Right hindlimb (tissue), 1 donor: ENCODE measurements at places on chromosomes 12 and 14.

- no peak for DNase-seq
These were observed 36.7 kb upstream of the CSRP2 start for GRCh38 chr12:76915361-76916169.

GRCh38 chr12:56988207-56988739 is 18.1 kb downstream of the ZBTB39 start:
- DNase-seq, result peak; percentile 15

DNA sequence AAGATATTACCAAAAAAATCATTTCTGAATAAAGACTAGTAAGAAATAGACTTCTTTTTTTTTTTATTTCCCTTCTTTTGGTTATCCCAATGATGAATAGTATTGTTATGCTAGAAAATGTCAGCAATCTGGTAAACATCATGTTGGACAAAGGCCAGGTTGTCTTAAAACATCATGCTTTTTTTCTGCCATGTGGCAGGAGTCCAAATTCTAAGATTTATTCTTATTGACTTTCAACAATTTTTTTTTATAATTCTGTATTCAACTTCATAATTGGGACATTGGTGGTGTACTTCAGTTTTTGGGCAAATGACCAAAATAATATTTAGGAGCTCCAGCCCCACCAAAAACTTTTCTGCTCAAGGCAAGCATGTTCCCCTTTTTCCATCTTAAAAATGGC is 10.5 kb downstream of the DCN start:
- no peak for DNase-seq

DNA sequence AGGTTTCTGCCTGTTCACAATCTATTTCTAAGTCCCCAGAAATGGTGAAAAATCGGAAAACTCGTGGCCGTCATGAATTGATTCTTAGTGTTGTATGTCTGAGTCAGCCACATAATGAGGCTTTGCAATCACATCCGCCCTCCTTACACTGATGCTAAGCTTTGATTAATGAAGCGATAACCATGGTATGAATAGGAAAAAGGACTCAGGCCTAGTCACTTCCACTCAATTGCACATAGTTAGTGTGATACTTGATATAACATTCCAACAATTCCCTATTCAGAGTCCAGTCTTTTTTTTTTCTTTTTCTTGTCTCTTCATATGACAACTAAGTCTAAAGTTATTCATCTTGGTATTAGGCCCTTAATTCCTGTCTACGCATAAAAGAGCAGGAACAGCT is 1231.0 kb downstream of the VRK1 start:
- no peak for DNase-seq

DNA sequence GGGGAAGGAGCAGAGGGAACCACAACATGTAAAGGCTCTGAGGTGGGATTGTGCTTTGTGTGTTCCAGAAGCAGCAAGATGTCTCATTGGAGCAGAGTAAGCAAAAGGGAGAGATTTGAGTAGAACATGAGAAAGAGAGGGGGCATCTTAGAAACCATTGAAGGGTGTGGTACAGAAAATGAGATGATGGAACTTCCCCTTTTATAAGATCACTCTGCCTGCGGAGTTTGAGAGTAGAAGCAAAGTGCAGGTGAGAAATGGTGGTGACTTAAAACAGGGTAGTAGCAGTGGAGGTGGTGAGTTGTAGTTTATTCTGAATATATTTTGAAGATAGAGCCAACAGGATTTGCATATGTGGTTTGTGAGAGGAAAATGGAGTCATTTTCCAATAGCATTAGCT is 56.0 kb downstream of the FBXO34 start:
- DNase-seq, result no peak

GRCh38 chr12:11767798-11768197 is 118.3 kb downstream of the ETV6 start:
- no peak for DNase-seq

DNA sequence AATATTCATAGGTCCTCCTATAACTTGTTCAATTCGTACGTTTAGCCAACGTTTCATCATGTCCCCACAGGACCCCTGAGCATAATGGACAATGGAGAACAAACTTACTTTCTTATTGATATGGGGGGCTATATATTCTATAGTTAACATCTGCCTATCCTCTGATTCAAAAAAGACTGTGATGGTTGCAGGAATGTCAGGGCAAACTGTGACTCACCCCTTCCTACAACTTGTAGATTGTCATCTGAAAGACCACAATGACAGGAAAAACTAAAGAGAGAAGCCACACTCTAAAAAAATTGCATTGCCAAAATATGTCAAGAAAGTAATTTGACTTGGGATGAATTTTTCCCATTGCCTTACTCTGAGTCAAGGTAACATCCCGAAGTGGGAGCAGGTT is 50.8 kb downstream of the CATSPERB start:
- DNase-seq, result no peak

DNA sequence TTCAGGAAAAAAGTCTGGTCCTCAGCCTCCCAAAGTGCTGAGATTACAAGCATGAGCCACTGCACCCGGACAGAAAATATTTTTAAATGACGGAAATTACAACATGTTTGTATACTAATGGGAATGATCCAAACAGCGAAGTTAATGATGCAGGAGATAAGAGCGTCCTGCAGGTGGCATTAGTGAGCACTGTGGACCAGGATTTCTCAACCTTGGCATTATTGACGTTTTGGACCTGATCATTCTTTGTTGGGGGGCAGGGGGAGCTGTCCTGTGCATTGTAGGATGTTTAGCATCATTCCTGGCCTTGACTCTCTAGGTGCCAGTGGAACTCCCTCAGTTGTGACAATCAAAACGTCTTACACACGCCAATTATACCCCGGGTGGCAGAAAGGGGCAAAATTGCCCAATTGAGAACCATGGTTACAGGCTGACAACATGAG is 34.1 kb downstream of the SCFD1 start:
- DNase-seq, result peak; percentile 26

GRCh38 chr12:87768501-87769287 is 260.5 kb downstream of the C12orf50 start:
- DNase-seq, result no peak

DNA sequence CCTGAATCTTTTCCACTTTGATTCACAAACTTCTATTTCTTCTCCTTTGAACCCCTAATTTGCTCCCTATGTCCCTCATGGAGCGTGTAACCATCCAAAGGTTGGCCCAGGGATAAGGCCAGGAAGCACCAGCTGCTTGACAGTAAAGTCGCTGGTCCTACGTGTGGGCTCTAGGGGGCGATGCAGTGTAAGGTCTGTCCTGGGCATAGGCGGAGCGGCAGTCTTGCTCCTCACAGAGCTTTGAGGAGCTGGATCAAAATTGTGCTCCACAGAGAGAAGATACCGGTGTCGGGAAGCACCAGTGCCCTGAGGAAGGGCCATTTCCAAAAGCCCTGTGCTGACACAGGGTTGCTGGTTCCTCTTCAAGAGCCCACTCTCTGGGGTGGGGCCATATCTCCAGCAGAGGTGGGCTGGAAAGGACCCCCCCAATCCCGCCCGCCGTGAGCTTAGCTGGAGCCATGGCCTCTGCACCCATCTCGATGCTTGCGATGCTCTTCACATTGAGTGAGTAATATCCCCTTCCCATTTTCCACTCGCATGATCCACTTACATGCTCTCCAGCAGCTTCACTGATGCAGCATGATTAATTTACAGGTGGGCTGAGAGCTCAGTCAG is 49.9 kb upstream of the OR4E1 start:
- no peak for DNase-seq

DNA sequence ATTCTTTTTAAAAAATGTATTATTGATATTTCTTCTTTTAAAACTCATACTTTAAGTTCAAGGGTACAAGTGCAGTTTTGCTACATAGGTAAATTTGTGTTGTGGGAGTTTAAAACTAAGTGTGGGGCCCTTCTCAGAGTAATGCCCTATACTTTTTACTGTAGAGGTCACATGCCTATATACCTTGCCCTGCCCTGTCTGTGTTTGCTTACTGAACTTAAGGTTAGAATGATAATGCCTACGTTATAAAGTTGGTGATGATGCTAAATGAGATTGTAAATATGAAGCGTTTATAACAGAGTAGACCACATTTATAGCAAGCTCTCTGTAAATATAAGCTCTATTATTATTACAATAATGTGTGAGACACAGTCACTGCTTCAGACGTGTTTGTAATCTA is 261.9 kb downstream of the RASSF9 start:
- DNase-seq, result no peak

DNA sequence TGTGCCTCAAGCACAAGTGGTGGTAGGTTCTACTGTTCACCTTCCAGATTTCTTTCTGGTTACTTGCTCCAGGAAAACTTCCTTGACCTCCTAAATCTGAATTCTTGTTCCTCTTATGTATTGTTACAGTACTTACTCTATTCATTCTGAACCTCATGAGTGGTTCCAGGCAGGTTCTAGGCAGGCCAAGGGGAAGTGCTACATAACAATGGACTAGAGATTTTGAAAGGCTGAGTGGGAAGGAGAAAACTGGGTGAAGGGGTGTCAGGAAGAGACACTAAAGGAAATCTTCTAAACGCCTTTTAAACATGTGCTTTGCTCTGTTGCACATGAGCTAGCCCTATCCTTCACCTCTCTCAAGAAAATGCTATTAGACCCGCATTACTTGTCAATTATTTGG is 1.6 kb downstream of the YARS2 start:
- no peak for DNase-seq

GRCh38 chr14:70921669-70922068 is 14.4 kb downstream of the PCNX1 start:
- DNase-seq, result no peak

DNA sequence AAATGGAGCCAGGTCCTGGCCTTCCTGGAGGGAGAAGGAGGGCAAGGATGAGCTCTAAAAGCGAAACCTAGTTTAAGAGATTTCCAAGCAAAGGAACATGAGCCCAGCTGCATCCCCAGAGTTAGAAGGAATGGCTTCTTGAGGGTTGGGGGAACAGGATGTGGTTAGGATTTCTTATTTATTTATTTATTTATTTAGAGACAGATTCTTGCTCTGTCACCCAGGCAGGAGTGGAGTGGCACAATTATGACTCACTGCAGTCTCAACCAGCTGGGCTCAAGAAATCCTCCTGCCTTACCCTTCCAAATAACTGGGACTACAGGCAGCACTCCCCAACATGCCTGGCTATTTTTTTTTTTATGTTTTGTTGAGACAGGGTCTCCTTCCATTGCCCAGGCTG is 25.3 kb upstream of the TMEM106C start:
- DNase-seq, result no peak

- DNase-seq, result no peak
These were observed 173.1 kb downstream of the ASCL1 start for GRCh38 chr12:103130564-103130963.

DNA sequence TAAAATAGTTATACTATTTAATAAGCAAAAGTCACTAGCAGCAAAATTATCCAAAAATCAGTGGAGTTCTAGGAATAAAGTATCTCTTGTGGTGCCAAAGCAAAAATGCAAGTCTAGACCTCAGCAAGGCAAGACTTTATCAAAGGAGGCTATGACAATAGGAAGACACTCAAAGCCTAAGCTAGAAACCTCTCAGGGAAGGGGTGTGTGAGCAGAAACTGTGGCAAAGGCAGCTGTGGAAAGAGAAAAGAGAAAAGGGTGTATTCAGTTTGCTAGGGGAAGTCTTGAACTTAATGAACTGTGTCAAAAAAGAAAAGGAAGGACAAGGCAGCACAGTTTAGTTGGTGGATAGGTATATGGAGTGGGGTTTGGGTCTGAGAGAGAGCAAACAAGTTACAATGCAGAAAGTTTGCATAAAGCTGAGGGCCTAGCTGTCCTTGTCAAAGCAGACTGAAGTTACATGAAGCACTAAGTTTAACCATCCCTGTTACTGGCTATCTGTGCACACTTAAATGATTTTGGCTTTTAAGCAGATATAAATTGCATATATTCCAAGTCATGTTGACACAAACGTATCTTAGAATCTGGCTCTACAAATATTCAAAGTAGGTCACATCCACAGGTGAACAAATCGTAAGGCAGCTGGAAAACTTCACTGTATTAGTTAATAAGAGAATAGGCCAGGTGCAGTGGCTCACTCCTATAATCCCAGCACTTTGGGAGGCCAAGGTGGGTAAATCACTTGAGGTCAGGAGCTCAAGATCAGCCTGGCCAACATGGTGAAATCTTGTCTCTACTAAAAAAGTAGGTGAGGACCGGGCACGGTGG is 31.0 kb upstream of the AMN1 start:
- DNase-seq, result no peak

DNA sequence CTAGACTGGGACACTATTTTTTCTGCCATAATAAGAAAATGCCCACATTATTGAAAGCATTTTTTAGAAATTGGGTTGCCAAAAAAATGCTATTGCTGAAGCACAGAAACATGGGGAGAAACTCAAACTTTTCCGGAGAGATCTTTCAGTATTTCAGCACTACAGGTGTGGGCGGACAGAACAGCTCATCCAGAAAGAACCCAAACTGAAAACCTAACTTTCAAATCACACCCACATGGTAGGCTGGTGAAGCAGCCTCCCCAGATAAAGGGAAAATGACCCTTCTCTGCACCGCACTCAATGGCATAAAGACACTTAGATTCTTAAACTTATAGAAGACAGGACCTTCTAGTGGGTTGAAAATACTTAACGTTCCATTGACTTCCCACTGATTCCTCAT is 62.3 kb upstream of the TMPO start:
- no peak for DNase-seq

GRCh38 chr12:50241178-50241577 is 42.1 kb downstream of the LIMA1 start:
- DNase-seq, result no peak

DNA sequence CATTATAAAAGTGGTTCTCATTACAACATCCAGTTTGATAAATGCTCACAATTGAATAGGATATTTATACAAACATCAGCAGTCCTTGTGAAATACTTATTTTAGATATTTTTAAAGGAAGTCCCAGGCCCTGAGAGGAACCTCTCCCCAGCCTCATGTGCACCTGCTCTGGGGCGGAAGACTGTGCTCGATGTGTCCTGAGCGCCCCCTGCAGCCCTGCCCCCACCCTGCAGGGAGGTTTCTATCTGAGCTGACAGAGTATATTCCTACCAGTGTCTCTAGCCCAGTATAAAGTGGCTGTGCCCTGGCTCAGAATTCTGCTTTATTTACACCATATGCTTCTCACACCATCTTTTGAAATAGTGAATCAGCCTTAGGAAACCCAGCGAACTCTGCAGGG is 1349.1 kb downstream of the TMEM121 start:
- no peak for DNase-seq

- no peak for DNase-seq
These were observed 73.3 kb downstream of the PTHLH start for GRCh38 chr12:27899151-27899661.

DNA sequence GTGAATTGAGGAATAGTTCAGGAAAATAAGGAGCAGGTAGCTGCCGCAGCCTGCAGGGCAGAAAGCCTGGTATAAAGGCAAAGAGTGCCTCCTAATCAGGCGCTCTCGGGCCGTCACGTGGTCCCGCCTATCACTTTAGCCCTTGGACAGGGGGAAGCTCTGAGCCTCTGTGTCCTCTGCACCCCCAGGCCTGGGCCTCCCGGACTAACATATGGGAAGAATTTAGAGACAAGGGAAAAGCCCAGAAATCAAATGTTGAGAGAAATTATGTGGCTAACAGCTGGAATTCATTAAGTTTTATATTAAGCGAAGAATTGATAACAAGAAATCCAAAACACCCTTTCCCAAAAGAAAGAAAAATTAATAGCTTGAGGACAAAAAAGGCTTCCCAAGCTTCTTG is 417.7 kb downstream of the ATP23 start:
- DNase-seq, result peak; percentile 88

GRCh38 chr12:6452944-6453630 is 1.2 kb downstream of the TAPBPL start:
- DNase-seq, result peak; percentile 32
